ENCODE measurements at places on chromosomes 2 and 18.

DNA sequence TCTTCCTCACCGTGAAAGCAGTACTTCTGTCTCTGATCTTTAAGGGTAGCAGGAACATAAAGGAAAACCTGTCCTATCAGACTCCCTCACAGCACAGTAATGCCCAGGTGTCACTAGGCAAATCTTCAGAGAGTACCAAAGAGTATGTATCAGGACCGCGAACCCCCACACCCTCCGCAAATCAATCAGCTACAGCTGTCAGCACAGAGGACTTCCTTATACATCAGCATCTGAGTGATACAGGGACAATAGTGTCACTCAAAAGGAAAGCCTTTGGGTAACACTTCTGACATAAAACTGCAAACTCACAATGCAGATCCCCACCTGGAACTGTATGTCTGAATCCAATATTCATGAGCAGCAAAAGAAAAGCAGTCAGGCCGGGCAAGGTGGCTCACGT lies 2.6 kb downstream of the AFG3L2 start:
- DNase-seq = no peak

DNA sequence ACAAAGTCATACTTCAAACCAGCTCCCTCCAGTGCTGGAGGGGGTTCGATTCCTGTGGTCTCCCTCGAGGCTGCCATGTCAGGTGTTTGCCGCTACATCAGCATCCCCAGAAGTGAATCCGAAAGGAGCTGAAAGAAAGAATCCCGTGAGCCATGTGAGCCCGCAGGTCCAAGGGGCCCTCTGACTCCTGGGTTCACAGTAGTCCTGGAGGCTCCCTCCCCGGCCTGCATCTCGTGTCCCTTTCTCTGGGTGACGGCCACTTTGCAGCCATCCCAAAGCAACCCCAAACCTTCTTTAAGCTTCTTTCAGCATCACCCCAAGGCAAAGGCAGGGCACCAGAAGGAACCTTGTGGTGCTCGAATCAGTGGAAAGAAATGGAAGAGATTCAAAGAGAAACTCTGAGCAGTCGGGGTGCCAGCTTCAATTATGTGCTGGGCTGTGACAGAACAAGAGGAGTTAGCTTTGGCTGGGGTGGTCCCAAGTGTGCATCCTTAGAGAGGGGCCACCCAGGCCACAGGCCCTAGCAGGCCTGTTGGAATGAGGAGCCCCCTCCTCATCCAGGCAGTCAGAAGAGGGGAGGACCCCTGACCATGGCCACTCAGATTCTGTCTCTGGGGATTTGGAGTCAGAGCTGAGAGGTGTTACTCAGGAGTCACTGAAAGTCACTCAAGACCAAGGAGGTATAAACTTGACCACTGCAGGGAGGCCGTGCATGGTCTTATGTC lies 59.7 kb downstream of the CIB4 start:
- DNase-seq = no peak

DNA sequence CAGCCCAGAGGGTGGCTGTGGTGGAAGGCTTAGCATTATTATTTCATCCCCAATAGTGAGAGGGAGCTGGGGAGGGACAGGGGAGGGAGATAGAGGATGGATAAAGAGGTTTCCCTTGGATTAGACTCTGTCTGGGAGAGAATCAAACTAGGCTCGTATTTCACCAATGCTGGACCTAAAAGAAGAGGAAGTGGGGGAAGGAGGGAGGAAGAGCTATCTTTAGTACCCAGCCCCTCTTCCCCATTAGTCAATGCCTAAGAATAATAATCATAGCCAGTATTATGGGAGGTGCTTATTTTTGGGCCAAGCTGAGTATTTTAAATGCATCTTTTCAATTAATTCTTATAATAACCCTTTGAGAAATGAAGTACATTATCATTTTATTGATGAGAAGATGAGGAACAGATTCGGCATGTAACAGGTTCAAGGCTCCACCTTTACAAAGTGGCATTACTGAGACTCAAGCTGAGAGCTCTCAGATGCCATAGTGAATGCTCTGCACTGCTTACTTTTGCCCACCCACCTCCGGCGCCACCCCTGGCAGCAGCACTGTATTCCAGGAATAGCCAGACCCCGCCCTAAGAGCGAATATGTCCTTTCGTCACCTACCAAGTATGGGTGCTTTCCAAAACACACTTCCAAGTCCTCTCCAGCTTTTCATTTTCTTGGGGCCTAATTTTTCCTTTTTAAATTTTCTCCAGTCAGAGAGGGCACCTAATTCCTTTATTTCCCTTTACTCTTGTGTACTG lies 21.0 kb downstream of the PAX8 start:
- no peak for DNase-seq

- no peak for DNase-seq
These were observed 34.4 kb downstream of the TEX51 start for GRCh38 chr2:126932966-126933710.

GRCh38 chr18:25229081-25229480 lies 122.9 kb downstream of the ZNF521 start:
- DNase-seq = no peak

DNA sequence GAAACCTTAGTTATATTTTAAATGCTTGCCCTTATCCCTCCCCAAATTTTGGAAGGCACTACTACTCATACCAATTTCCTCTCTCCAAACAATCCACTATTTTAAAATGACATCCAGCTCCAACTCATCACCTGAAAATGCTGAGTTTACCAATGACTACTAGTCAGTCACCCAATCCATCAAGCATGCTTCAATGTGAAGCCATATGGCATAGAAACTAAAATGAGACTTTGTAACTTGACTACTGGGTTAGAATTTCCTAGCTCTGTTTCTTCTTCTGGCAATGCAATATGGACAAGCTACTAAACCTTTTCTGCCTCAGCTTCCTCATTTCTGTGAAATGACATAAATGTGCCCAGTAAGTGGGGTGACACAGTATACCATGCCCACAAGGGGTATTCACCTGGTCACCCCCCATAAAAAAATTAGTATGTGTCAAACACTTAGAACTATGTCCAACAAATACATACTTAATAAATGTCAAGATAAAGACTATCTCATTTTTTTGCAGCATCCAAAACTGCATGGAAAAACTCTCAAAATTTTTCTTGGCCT lies 10.0 kb upstream of the STPG4 start:
- DNase-seq = no peak

DNA sequence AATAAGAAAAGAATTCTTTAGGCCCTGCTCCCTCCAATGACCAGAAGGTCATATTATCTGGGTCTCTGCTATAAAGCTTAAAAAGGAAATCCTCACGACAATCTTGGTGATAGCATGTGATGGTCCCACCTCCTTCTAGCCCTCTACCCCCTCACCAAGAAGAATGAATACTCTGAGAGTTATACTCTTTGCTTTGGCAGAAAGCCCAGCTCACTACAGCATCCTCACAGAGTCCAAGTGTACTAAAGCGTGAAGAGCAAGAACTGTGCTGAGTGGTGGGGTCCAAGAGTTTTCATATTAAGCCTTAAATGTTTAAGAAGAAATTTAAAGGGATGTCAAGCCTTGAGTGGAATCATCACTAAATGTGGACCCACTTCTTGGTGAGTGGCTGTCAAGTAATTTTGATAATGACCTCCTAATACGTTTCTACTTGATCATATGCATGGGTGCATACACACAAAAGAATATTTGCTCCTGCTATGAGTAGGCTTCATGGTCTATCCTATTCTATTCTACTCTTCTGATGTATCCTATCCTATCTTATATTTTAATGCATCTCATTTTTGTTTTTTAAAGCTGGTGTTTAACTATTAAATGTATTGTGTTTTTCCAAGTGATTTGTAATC lies 16.5 kb upstream of the SERPINB7 start:
- no peak for DNase-seq

GRCh38 chr2:69725706-69726360 lies 16.1 kb upstream of the ANXA4 start:
- no peak for DNase-seq

DNA sequence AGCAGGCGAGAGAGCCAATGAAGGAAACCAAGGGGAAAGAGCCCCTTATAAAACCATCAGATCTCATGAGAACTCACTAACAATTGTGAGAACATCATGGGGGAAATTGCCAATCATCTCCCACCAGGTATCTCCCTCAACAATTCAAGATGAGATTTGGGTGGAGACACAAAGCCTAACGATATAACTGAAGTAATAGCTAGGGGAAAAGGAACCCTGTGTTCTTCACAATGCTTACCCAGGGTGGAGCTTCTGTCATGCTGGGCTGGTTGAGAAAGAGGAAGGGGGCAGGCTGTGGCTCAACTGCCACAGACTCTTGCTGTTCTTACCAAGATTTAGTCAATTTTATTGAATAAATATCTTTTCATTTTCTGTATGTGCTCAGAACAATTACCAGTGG lies 392.1 kb upstream of the HS6ST1 start:
- no peak for DNase-seq

DNA sequence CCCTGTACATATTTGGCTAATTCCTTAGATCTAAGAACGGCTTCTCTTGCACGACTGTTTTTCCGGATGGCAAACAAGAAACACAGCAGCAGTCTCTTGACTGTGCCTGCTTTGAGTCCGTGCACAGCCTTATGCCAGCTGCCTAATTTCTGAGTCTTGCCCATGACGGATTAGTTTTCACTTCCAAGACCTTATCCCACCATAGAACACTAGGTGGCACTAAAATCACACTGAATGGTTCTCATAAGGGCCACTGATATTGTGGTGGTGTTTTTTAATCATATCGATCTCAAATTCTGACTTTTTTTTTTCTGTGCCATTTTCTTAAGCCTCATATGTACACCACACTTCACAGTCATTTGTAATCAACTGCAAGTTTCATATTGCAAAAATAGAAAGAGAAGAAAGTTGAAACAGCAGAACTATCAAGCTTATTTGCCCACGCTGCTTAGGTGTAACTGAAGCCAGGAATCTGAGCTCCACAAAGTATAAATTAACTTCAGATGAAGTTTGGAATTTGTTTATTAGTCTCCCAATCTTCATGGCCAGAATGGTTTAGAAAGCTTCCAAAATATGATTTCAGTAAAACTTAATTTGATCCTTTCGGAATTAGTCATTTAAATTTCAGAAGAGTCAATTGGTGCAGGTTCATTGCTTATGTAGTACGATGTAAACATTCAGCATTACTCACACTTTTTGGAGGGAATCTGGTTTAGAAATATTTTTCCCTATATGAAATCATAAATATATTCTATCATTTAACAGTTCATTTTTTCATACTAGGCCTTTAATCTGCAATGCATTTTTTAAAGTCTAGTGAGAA lies 45.5 kb upstream of the SCN7A start:
- no peak for DNase-seq

DNA sequence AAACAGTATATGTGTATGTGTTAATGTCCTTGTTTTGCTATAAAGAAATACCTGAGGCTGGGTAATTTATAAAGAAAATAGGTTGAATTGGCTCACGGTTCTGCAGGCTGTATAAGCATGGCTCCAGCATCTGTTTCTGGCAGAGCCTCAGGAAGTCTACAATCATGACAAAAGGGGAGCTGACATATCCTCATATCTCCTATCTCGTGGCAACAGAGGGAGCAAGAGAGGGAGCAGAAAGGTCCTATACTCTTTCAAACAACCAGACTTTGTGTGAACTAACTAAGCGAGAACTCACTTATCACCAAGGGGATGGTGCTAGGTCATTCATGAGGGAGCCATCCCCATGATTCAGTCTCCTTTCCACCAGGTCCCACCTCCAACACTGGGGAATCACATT lies 13.0 kb downstream of the CALCRL start:
- DNase-seq = no peak

DNA sequence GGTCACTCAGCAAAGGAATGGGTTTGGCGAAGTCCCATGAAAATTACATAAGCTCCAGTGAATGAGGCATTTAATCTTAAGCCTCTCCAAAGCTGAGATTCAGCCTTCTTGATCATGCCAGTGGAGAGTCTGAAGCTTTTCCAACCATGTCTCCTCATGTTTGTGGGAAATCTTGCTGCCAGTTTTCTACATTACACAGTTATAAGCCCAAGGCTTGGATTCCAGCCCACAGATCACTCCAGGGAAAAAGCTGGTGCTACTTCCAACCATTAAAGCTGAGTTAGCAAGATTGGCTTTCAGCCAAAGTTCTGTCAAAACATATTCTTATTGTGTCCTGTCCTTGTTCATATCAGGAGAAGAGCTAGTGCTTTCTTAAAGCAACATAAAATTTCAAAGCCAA lies 293.8 kb downstream of the LRRTM4 start:
- DNase-seq = no peak

DNA sequence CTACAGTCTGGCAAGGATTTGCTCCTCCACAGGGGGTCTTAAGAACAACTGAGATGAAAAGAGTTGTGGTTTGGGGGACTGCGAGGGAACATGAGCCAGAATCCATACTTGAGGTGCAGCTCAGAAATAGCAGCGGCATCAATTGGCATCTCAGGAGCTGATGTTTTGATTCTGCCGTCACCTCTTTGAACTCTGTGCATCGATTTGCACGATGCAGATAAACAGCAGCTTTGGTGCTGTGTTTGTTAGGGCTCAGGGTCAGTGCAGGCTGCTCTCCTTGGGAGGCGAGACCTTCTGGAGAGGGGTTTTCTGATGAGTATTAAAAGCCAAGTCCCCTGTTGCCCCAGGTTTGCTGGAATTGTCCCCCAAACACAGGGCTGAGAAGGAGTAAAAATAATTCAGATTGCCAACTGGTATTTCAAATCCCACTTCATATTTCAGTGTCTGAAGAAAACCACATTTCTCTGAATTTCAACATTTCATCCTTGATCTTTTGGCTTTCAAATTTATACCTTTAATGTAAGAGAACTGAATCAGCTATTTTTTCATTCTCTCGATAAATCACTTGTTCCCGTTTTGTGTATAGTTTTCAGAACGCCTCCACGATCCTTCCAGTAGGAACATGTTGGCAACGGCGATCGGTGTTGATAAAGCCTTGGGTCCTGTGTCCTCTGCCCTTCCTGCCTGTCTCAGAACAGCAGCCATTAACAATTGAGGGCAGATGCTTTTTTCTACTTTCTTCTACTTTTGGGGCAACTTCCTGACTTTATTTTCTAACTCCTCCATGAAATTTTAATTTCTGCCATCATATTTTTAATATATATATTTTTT lies 65.0 kb downstream of the RAB31 start:
- DNase-seq = no peak

DNA sequence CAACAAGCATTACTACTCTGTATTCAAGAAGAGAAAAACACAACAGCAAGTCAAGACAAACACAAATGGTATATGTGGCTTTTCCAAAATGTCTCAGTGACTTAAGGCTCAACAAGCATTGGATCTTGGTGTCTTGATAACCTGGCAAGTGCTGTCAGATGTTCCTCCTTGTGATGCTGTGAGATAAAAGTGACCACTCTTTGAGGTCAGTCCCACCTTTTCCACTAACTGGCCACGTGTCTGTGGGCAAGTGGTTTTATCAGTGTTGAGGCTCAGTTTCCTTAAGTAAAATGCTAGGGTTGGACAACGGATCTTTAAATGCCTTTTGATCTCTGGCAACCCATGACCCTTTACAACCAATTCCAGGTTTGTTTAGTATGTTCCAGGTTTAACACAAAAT lies 98.7 kb downstream of the BCL2 start:
- no peak for DNase-seq

- no peak for DNase-seq
These were observed 35.1 kb upstream of the ROCK2 start for GRCh38 chr2:11379558-11379957.
